ENCODE measurements at places on chromosomes 7 and 10. TPM values are rescaled to one million over a fixed set of nuclear protein-coding genes. Genes with fewer than 3 reads are reported as not detected.

- DNase-seq: no peak
Observed at GRCh38 chr10:10045765-10046028, 972.0 kb upstream of the CELF2 start.

DNA sequence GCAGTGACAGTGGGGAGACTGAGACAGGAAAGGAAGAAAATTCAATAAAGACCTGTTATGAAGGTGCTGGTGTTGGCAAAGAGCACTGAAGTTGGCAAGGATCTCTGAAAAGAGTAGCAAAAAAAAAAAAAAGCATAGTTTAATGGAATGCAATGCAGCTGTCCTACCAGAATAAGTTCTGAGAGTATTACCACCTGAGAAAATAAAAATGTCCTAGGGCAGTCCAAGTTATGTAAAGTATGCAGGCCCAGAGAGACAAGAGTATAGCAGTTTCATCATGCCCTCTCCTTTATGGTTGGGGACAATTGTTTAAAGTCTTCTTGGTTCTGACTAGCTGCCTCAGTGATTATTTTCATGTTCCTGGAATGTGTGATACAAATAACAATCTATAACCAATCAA, 1092.8 kb downstream of the SORCS3 start:
- DNase-seq: no peak

Gene PTPRZ1
- total RNA-seq: not detected

- no peak for DNase-seq
Observed at GRCh38 chr10:43227911-43228782, 38.7 kb downstream of the RASGEF1A start.

DNA sequence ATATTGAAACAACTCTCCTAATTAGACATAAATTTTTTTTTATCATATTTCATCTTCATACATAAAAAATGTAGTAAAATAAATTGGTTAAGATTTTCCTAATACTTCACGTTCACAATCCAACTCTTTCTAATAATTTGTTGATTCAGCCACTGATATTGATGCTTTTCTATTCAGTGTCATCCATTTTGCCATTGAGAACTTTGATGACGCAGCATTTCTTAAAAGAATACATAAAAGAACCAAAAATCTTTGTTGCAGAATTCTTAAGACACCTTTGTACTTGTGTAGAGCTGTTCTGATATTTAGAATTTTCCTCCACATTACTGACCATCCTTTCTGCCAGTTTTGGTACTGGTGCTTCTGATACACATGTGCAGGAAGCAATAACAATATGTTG, 52.6 kb downstream of the LOXL4 start:
- DNase-seq: no peak

Gene TMEM270
- not detected for total RNA-seq

Gene TAS2R41
- not detected for total RNA-seq
